Activated T-helper 1 cell treated with Interleukin-2 at 50 U/mL for 16 hours (primary cell): ENCODE measurements at places on chromosomes 2 and 18.

DNA sequence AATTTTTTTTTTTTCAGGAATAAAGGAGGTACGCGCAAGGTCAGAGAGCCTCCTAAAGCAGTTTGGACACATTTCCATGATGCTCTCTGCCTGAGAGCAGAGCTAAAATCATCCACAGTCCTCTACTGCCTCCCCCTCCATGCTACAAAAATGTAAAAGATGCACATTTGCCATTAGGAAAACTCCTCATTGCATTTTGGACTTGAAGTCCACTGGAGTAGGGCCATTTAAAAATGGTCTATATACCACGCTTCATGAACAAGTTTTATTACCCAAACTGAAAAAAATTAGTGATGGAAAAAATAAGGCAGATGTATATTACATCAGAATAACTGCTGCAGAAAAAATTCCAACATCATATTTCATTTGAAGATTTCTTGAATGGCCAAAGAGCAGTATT lies 256.0 kb downstream of the AFF3 start:
- DNase-seq = no peak

- no peak for DNase-seq
Observed at GRCh38 chr2:25453199-25453905, 111.6 kb upstream of the DNMT3A start.

DNA sequence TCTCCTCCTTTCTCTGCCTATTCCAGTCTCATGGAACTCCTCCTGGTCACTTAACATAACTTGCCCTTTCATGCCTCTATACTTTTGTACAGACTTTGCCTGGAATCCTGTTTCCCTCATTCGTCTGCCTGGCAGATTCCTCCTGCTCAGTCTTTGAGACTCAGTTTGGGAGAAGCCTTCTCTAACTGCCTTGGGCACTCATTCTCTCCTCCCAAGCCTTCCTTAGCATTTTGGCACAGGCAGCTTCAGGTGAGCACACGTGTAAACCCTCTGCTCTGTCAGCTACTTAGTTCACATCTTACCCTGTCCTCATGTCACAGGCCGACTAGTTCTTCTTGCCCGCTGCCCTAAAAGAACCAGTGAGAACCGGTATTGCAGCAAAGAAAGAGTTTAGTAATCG lies 6.0 kb upstream of the FAM98A start:
- DNase-seq = no peak

DNA sequence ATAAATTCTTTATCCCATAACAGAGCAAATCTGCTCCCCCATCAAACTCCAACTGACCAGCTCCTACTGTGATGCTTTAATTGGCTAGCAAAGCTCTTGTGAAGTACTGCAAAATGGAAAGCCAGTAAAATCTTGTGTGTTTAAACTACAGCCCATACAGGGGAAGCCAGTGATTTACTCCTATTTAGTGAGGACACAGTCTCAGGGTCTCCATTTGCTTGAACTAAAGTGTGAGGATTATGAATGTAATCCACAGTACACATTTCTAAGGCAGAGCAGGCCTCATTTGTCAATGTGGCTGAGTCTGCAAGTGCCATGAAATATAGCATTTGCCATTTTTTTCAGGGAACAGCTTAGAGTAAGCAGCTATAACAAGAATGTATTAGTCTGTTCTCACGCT lies 259.3 kb downstream of the PIEZO2 start:
- DNase-seq = no peak

DNA sequence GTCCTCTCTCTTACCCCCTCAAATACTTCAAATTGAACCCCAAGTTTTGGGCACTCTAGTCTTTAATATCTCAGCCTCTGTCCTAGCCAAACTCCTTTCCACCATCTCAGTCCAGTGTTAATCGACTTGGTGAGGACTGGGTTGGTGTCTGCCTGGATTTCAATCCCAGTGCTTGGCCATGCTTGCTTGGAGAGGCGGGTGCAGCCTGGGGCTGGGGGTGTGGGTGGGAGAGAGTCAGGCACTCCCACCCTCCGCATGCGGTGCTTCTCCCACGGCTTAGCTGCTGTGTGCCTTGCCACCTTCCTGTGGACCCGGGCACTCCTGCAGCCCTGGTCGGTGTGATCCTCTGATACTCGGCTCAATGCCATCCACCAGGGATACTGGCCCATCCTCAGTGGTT lies 220.8 kb upstream of the HDAC4 start:
- DNase-seq = no peak
